Liver (tissue), 10 donors: ENCODE measurements at places on chromosomes 13 and 19. TPM values are rescaled to one million over a fixed set of nuclear protein-coding genes. Genes with fewer than 3 reads are reported as not detected.

RAP2A gene
- total RNA-seq: 37.2 TPM

ZNF829 gene
- 1.3 TPM for total RNA-seq

CCNA1 gene
- total RNA-seq: 0.08 TPM

PABPC3 gene
- total RNA-seq: under 0.01 TPM

NLRP11 gene
- total RNA-seq: 0.33 TPM

GPC6 gene
- 24.5 TPM for total RNA-seq

C1QTNF9 gene
- total RNA-seq: 0.25 TPM

KRTDAP gene
- not detected for total RNA-seq

CCDC70 gene
- not detected for total RNA-seq

TIMM29 gene
- total RNA-seq: 25.2 TPM

SLC10A2 gene
- total RNA-seq: not detected

MBD3L2 gene
- total RNA-seq: not detected

CXCL17 gene
- total RNA-seq: 0.93 TPM

CYP2B6 gene
- 13.0 TPM for total RNA-seq

SARS2 gene
- 19.2 TPM for total RNA-seq

LYPD4 gene
- total RNA-seq: not detected

NLRP13 gene
- total RNA-seq: not detected

ZNF160 gene
- 30.1 TPM for total RNA-seq

CD33 gene
- 4.8 TPM for total RNA-seq

STOML3 gene
- total RNA-seq: not detected

RAB20 gene
- total RNA-seq: 31.0 TPM

TNFRSF19 gene
- total RNA-seq: 2.8 TPM

POLD1 gene
- 7.5 TPM for total RNA-seq

PLIN5 gene
- 83.8 TPM for total RNA-seq

FFAR2 gene
- 0.67 TPM for total RNA-seq

LIM2 gene
- not detected for total RNA-seq

KLK3 gene
- not detected for total RNA-seq

AP1M1 gene
- 25.4 TPM for total RNA-seq

RFXAP gene
- 2.4 TPM for total RNA-seq

EBI3 gene
- 1.8 TPM for total RNA-seq
